ENCODE measurements at places on chromosomes 2 and 18.

DNA sequence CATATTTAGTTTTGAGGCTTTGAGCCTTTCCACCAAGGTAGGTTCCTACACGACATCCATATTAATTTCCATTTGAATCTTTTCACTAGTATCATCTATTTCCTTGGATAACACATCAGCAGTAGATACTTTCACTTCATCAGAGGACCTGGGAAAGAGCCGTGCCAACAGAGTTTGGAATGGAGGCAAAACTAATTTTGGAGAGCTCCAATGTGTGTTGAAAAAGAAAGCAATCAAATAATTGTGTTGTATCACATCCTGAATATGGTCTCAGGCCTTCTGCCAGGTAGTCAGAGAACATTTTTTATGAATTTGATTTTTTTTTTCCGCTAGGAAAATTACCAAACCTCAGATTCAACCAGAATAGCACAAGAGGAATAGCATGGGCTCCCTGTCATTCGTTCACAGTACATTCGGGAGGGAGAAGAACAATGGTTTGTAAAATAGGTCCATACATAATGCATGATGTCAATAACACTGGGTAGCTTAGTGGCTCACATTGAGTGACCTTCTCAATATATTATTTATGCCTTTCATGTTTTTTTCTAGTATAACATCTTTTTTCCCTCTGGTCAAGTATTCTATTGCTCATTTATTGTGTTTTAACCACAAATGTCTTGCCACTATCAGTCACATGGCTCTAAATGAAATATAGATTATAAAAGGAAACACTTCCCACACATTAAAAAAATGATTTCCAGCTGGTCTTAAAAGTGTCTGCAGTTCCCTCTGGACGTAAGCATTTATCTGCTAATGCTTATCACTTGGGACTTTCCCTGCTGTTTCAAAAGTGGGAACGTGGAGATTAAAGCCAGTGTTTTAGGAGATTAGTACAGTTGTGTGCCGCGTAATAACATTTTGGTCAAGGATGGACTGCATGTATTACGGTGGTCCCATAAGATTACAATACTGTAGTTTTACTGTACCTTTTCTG is 68.6 kb upstream of the RAPH1 start:
- no peak for DNase-seq

- no peak for DNase-seq
Observed at GRCh38 chr18:40440088-40440487, 1514.9 kb upstream of the PIK3C3 start.

- DNase-seq: no peak
Observed at GRCh38 chr2:6920743-6921064, 3.5 kb downstream of the RNF144A start.

- DNase-seq: no peak
Observed at GRCh38 chr2:55420871-55421270, 1.2 kb upstream of the CCDC88A start.

DNA sequence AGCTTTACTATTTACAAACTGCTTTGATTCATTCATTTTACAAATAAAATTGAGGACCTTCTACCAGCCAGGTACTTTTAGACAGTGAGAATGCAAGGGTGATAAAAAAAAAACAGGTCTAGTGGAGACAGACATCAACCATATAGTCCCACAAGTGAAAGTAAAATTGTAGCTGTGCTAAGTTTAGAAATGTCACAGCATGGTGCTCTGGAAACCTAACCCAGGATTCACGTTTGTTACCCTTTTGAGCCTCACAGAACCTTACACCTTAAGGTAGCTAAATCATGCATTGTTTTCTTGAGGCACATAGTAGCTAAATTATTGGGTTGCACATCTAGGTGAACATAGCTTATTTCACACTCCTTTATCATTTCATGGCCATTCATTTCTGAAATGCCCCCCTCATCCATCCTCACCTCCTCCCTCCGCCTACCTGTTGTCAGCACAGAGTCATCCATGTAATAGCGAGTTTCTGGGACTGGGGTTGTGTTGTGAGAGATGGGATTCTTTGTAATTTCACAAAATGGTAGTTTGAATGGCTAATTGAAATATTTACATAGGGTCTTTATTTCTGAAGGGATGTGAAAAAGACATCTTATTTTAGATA is 7.1 kb downstream of the MTA3 start:
- no peak for DNase-seq

Data from islet precursor cell (in vitro differentiated cells).